ENCODE measurements at places on chromosomes 5 and 9. TPM values are rescaled to one million over a fixed set of nuclear protein-coding genes. Genes with fewer than 3 reads are reported as not detected.

CTSL gene
- total RNA-seq = 94.5 TPM

CA9 gene
- total RNA-seq = 10.7 TPM

DNA sequence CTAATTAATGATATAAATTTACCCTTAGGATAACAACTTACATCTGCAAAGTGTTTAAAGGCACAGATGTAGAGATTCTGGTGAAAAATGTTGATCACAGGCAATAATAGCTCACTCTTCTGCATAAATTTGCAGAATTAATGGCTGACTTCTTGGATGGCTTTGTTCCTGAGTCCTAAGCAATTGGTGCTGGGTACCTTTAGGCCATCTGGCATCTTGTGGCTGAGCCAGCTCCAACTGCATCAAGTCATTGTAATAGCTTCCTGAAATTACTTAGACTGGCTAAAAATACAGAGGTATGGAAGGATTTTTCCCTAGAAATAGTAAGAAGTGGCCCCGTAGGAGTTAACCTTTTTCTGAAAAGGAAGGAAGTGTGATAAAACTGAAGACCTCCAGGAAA is 118.3 kb upstream of the MINAR2 start:
- H3K4me3 ChIP-seq = no peak overlapping the region
- DNase-seq = no peak
- no peak overlapping the region for H3K27ac ChIP-seq
- H3K4me1 ChIP-seq = no peaks in the 10 kb centered on the region
- H3K36me3 ChIP-seq = no peaks in the 10 kb centered on the region

GRCh38 chr9:115746496-115746895 is 407.1 kb upstream of the PAPPA start:
- H3K4me1 ChIP-seq = no peaks in the 10 kb centered on the region
- H3K27me3 ChIP-seq = no peaks in the 10 kb centered on the region
- H3K27ac ChIP-seq = no peak overlapping the region
- H3K4me3 ChIP-seq = no peak overlapping the region
- no peaks in the 10 kb centered on the region for H3K36me3 ChIP-seq

DNA sequence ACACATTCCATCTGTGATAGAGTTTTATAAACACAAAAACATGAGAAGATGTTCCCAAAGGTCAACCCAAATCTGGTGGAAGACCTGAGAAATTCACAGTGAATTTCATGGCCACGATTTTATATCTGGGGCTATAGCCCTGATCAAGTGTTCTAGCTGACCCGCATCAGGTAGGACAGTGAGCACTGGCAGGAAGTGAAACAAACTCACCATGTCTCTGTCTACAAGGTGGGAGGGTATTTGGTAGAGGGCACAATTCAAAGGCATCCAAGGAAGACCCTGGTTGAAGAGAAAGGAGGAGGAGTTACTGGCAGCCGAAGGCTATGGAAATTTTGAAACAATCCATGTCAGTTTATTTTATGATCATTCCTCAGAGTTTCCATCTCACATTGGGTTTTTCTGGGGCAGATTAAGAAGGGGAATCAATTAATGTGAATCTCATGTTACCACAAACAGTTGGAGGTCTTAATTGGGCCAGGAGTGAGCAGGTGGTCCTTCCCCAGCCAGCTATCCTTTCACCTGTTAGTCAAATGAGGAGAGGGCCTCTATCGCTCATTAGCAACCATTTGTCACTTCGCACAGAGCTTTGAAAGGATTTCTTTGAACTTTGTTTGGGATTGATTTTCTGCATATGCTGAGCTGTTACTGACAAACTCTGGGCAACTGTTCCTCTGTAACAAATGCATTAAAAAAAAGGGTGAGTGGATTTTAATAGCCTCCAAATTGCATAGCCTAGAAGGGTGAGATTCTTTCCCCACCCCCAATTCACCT is 612.0 kb upstream of the CLINT1 start:
- no peak overlapping the region for H3K27ac ChIP-seq
- no peaks in the 10 kb centered on the region for H3K4me1 ChIP-seq
- no peaks in the 10 kb centered on the region for H3K36me3 ChIP-seq
- H3K4me3 ChIP-seq = no peak overlapping the region
- DNase-seq = no peak
